ENCODE measurements at places on chromosomes 2 and 18. TPM values are rescaled to one million over a fixed set of nuclear protein-coding genes. Genes with fewer than 3 reads are reported as not detected.

Gene VSNL1
- 0.47 TPM for total RNA-seq

Gene DSG1
- total RNA-seq = not detected

Gene DSC3
- total RNA-seq = 0.09 TPM

Gene GPR39
- total RNA-seq = 0.86 TPM

Gene DSG3
- 0.16 TPM for total RNA-seq

Gene ARL6IP6
- total RNA-seq = 7.8 TPM

Gene MAB21L4
- total RNA-seq = not detected

Gene G6PC2
- total RNA-seq = not detected

Gene ADGRF3
- total RNA-seq = not detected

Gene PSTPIP2
- total RNA-seq = 2.7 TPM

Gene HOXD13
- total RNA-seq = not detected

Gene SPOPL
- total RNA-seq = 7.6 TPM

Gene DSG4
- not detected for total RNA-seq

Gene CPS1
- total RNA-seq = 34.6 TPM

Gene CEBPZOS
- total RNA-seq = 6.5 TPM

Gene SCN7A
- total RNA-seq = 14.3 TPM

Gene ANKRD30B
- total RNA-seq = not detected

Gene ERFE
- 1.3 TPM for total RNA-seq

Gene ADD2
- not detected for total RNA-seq

Gene FAHD2A
- total RNA-seq = 22.7 TPM

Gene AKAIN1
- total RNA-seq = not detected

Gene MAP3K20
- total RNA-seq = 69.4 TPM

Gene ZBTB14
- 6.6 TPM for total RNA-seq

Gene BOLL
- total RNA-seq = not detected

Gene MBOAT2
- total RNA-seq = 42.6 TPM

Gene NEUROD1
- not detected for total RNA-seq

Gene NDC80
- 3.3 TPM for total RNA-seq

Gene RTKN
- total RNA-seq = 18.1 TPM

Gene AQP12A
- not detected for total RNA-seq

Gene COL4A4
- 0.16 TPM for total RNA-seq

Gene SERPINB5
- 0.34 TPM for total RNA-seq

Gene SKA1
- total RNA-seq = 0.95 TPM

Gene ATP6V1C2
- total RNA-seq = not detected

Gene CHST9
- not detected for total RNA-seq

Gene LDLRAD4
- 0.16 TPM for total RNA-seq

Gene FEV
- total RNA-seq = not detected
